ENCODE measurements at places on chromosomes 16 and 17.

- DNase-seq: no peak
These were observed 16.6 kb upstream of the TXNDC11 start for GRCh38 chr16:11759163-11759834.

DNA sequence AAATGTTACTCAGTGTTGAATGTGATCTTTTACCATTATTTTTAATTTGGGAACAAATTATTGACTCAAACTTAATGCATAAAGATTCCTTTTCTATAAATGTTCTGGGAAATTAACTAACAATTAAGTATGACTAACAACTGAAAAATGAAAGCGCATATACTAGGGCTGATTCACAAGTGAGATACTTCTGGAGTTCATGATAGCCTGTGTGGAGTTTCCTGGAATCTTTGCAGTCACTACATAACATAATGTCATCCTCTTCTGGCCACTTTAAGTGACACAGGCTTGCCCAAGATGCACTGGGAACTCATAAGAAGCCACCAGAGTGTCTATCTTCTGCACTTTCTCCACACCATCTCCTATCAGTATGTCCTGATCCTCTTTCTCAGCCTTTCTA, 450.3 kb upstream of the CDH11 start:
- peak; percentile 78 for DNase-seq

- DNase-seq: no peak
These were observed 185.5 kb upstream of the SOX9 start for GRCh38 chr17:71935341-71935740.

DNA sequence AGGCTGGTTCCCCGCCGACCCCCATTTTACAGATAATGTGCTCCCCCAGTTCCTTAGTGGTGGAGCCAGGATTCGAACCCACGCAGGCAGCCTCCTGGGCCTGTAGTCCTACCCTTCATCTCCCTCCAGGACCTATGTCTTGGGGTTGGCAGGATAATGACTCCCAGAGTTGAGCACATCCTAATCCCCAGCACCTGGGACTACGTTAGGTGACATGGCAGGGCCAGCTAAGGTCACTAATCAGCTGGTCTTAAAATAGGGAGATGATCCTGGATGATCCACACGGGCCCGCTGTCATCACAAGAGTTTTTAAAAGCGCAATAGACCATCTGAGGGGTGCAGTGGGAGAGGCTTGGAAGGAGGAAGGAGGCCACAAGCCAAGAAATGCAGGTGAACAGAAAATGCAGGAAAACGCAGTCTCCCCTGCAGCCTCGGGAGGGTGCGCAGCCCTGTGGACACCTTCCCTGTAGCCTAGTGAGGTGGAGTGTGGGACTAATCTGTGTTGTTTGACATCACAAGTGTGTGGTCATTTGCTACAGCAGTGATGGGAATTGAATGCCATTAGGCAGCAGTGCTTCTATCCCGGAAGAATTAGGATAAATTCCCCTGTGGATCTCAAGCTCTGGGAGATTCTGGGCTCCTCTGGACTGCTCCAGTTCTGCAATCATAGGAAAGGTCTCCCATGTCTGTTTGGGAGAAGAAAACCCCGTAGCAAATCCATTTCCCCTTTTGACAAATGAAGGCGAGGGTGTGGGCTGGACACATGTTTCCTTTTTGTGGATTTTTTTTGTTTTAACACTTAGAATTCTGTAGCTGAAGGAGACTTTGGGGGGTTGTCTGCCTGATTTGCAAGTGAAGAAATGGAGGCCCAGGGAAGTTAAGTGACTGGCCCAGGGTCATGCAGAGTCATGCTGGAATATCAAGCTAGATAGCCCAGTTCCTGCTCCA, 297.7 kb downstream of the SEC14L1 start:
- no peak for DNase-seq

GRCh38 chr17:42922294-42922693, 21.7 kb downstream of the G6PC1 start:
- DNase-seq: no peak

DNA sequence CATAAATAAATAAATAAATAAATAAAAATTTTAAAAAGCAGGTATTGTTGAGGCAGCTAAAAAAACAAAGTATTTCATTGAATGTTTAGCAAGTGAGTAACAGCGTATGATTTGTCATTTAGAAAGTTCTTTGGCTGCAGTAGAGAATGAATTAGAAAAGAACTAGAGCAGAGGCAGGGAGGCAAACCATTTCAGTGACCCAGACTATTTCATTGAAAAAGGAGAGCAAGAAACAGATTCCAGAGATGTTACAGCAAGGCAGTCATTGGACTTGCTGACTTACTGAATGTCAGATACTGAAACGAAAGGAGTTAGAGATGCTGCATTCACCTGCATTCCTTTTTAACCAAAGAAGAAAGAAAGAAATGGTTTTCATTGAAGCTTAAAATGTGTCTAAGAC, 105.5 kb upstream of the HLF start:
- DNase-seq: no peak

GRCh38 chr17:76155988-76156661, 15.1 kb upstream of the FOXJ1 start:
- no peak for DNase-seq

- no peak for DNase-seq
These were observed 12.7 kb downstream of the BPTF start for GRCh38 chr17:67837965-67838364.

DNA sequence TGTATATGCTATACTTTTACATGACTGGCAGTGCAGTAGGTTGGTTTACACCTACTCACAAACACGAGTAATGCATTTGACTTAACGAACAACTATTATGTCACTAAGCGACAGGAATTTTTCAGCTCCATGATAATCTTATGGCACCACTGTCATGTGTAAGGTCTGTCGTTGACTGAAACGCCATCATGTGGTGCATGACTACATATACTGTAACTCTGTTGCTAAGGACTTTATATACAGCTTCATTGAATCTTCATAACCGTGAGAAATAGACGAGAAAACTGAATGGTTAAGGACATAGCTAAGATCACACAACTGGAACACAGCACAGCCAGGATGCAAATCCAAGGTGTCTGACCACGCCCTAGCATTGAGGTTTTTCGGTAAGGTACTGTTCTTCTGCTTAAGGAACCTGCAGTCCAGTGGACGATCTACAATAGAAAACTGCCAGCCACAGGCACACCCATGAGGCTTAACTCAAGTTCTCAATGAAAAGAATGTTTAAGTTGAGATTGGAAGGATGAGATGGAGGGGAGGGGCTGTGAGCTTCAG, 3.3 kb downstream of the CFAP20 start:
- DNase-seq: no peak

DNA sequence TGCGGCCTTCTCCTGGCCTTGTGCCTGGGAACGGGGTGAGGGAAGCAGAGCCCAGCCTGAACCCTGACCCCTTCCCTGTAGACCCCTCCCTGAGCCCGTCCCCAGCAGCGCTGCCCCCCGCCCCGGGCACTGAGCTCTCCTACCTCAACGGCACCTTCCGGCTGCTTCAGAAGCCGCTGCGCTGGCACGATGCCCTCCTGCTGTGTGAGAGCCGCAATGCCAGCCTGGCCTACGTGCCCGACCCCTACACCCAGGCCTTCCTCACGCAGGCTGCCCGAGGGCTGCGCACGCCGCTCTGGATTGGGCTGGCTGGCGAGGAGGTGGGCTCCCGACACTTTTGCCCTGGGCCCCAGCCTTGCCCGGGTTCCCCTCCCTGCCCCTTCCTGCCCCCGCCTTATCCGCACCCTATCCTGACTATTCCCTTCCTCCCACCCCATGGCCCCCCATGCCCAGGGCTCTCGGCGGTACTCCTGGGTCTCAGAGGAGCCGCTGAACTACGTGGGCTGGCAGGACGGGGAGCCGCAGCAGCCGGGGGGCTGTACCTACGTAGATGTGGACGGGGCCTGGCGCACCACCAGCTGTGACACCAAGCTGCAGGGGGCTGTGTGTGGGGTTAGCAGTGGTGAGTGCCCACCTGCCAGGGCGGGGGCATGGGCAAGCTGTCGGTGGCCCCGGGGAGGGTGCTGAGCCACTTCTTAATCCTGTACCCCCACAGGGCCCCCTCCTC, 62.1 kb downstream of the MRC2 start:
- no peak for DNase-seq

GRCh38 chr17:298791-299450, 53.7 kb downstream of the RPH3AL start:
- DNase-seq: no peak

DNA sequence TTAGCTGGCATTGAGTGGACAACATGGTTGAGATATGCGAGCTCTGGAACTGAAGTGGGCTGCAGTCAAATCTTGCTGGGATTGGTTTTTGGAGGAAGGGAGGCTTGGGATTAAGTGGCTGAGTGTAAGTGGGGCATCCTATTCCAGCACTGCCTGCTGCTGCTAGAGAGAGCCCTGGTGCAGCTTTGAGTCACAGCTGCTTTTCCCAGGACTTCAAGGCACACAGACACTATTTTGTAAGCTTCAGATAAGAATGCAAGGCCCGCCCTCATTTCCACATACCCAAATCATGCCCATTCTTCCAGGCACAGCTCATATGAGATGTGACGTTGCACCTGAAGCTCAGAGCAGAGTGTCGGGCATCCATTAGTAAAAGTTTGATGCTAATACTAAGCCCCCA, 10.2 kb upstream of the MAF start:
- DNase-seq: no peak

DNA sequence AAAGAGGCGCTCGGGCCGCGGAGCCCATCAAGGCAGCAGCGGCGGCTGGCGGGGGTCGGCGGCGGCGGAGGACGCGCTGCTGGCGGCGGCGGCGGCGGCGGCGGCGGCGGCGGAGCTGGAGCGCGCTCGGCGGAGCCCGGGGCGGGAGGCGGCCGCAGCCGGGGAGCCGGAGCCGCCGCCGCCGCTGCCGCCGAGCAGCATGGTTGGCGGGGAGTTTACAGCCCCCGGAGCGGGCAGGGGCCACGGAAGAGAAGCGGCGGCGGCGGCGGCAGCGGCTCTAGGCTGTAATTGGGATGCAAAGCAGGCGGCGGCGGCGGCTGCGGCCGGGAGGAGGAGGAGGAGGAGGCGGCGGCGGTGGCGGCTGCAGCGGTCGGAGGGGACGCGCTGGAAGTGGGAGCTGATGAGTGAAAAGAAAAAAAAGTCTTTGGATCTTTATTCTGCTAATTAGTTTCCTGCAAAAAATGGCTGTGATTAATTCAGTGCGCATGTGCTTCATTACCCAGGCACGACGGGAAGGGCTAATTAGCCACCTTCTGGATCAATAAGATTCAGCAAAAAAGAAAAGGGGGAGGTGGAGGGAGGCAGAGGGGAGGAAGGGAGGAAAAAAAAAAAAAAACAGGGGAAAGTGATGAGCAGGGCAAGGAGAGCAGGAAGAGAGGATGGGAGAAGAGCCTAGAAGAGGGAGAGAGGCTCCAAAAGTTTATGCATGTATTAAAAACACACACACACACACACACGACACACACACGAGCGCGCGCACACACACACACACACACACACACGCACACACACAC, 10.9 kb upstream of the ZFHX3 start:
- no peak for DNase-seq

- DNase-seq: no peak
These were observed 1.2 kb upstream of the KRT17 start for GRCh38 chr17:41625602-41626001.

GRCh38 chr16:86133377-86133776, 234.4 kb downstream of the IRF8 start:
- no peak for DNase-seq

GRCh38 chr16:48824271-48824670, 214.3 kb upstream of the N4BP1 start:
- DNase-seq: no peak

GRCh38 chr17:8060274-8060673, 21.4 kb downstream of the ALOX15B start:
- peak; percentile 35 for DNase-seq

DNA sequence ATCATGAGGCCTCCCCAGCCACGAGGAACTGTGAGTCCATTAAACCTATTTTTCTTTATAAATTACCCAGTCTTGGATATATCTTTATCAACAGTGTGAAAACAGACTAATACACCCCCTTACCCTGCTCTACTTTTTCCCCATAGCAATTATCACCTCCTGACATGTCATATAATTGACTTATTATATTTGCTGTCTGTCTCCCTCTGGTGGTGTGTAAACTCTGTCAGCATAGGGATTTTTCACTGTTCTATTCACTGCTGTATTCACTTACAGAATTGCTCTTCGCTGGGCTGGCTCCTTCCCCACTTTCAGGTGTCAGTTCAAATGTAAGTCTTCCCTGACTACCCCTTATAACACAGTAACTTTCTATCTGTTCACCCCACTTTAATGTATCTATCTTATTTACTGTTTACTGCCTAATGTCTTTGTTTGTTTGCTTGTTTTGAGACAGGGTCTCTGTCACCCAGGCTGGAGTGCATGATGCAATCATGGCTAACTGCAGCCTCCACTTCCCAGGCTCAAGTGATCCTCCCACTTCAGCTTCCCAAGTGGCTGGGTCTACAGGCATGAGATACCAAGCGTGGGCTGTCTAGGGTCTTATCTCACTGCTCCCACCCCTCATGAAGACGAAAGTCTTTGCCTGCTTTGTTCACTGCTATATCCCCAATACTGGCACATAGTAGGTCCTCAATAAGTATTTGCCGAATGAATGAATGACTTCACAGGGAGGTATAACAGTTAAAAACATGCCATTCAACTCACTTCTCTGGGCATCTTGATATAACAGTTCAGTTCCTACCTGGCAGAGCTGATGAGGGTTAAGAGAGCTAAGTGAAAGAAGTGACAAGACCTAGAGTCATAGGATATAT, 52.4 kb upstream of the CDH3 start:
- no peak for DNase-seq

- DNase-seq: no peak
These were observed 3.3 kb upstream of the BRD7 start for GRCh38 chr16:50371936-50372595.

- DNase-seq: no peak
These were observed 147.4 kb downstream of the SEC14L1 start for GRCh38 chr17:77288115-77288619.

- no peak for DNase-seq
These were observed 17.3 kb upstream of the HEXD start for GRCh38 chr17:82400830-82401229.

- no peak for DNase-seq
These were observed 152.1 kb downstream of the PMP22 start for GRCh38 chr17:15112846-15113617.

GRCh38 chr16:89538286-89538685, 22.2 kb upstream of the RPL13 start:
- DNase-seq: no peak
